Neural progenitor cell (in vitro differentiated cells): ENCODE measurements at places on chromosomes 1 and 21. TPM values are rescaled to one million over a fixed set of nuclear protein-coding genes. Genes with fewer than 3 reads are reported as not detected.

DNA sequence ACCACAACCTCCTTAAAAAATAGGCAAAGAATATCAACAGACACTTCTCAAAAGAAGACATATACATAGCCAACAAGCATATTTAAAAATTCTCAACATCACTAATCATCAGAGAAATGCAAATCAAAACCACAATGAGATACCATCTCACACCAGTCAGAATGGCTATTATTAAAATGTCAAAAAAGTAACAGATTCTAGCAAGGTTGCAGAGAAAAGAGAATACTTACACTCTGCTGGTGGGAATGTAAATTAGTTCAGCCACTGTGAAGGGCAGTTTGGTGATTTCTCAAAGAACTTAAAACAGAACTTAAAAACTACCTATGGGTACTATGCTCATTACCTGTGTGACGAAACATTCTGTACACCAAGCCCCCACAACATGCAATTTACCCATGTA lies 20.7 kb downstream of the CD1B start:
- no peaks in the 10 kb centered on the region for H3K36me3 ChIP-seq
- DNase-seq, result no peak
- no peak overlapping the region for H3K4me3 ChIP-seq
- H3K27me3 ChIP-seq, result no peaks in the 10 kb centered on the region
- no peaks in the 10 kb centered on the region for H3K4me1 ChIP-seq

KRTAP11-1 gene
- not detected in 2 replicates for total RNA-seq

DNA sequence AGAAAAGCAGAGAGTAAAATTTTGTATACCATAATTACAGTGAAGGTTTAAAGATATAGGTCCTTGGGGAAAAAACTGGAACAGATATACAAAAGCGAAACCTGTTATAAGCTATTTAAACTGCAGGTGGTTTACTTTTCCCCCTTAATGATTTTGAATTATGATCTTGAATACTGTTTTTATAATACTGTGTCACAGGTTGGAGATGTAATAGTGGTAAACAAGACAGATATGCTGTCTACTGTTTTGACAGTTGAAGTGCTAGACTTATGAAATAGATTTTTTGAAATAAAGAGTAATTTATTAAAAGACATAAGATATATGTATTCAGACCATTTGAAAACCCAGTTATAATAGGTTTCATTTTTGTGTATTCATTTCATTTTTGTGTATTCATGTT lies 129.4 kb downstream of the CD247 start:
- DNase-seq, result no peak
- peaks cover 20% of the 10 kb centered on the region for H3K36me3 ChIP-seq
- no peak overlapping the region for H3K27ac ChIP-seq
- no peaks in the 10 kb centered on the region for H3K27me3 ChIP-seq

CTTNBP2NL gene
- total RNA-seq, result 23.2 and 27.2 TPM in 2 replicates

FLG2 gene
- total RNA-seq, result not detected in 2 replicates

DNA sequence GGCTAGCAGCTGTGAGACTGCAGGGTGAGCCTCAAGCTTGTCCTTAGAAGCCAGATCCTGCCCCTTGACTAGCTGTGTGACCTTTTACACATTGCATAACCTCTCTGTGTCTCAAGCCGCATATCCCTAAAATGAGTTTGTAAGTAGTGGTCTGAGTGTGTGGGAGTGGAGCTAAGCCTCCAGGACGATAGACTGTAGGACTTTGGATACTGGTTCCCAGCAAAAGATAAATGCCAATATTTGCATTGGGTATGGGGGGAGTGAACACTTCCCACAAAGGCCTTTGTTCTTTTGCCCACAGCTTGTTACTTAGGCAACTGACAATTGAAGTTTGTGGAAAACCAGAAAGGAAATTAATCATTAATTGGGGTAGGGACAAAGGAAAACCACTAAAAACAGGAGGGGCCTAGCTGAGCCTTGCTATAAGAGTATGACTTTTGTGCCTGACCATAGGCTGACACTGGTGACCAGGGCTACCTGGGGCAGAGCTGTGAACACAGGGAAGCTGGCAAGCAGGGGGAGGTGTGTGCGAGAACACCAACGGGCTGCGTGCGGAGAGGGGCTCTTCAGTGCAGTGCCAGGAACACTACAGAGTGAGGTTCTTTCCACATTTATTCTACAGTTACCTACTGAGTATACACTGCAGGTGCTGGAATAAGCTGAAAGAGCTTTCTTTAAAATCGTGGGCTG lies 102.4 kb upstream of the ETV3 start:
- H3K27ac ChIP-seq, result no peak overlapping the region
- no peak overlapping the region for H3K4me3 ChIP-seq
- H3K27me3 ChIP-seq, result no peaks in the 10 kb centered on the region
- H3K36me3 ChIP-seq, result no peaks in the 10 kb centered on the region
- peaks cover 5% of the 10 kb centered on the region for H3K4me1 ChIP-seq

MPL gene
- 0.09 TPM in 1 of 2 replicates, not detected in the other for total RNA-seq

CTSE gene
- not detected in 2 replicates for total RNA-seq

CITED4 gene
- 0.77 and 12.8 TPM in 2 replicates for total RNA-seq
